ENCODE measurements at places on chromosomes 11 and 22. TPM values are rescaled to one million over a fixed set of nuclear protein-coding genes. Genes with fewer than 3 reads are reported as not detected.

Gene INS
- total RNA-seq: not detected

Gene APOL6
- total RNA-seq: 2.1 TPM

Gene OR1S2
- total RNA-seq: not detected

Gene GGT5
- 37.5 TPM for total RNA-seq

DNA sequence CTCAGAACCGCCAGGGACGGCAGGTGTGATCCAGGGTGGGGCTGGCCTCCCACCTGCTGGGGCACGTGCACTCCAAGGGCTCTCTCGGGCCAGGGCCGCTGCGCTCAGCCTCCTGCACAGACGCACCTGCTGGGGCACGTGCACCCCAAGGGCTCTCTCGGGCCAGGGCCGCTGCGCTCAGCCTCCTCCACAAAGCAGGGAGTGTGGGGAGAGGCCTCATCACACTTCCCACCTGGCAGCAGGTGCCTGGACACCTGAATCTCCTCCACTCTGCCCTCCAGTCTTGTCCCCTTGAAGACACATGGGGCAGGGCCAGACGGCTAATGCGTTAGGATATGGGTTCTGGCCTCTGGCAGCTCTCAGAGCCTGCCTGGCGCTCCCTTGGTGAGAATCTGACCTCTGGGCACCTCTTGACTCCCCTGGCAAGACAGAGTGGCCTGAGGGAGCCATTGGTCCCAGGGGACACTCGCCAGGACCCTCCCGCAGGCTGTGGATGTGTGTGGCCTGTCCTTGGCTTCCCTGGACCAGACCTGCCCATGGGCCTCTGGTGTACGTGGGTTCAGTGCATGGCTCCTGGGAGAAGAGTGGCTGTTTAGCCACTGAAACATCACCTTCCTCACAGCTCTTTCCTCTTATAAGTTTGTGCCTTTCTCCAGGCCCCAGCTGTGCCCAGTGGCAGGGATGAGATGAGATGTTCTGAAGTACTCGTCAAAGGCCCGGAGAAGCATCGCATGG, 73.5 kb downstream of the BRD1 start:
- no peak overlapping the region for H3K4me3 ChIP-seq
- peak; percentile 87 for DNase-seq
- no peak overlapping the region for H3K27ac ChIP-seq
- peaks cover 2% of the 10 kb centered on the region for H3K36me3 ChIP-seq
- H3K4me1 ChIP-seq: no peaks in the 10 kb centered on the region
- H3K27me3 ChIP-seq: peaks cover 2% of the 10 kb centered on the region

GRCh38 chr11:95910638-95911368, 13.1 kb downstream of the MTMR2 start:
- peaks cover 2% of the 10 kb centered on the region for H3K36me3 ChIP-seq
- no peak overlapping the region for H3K27ac ChIP-seq
- H3K27me3 ChIP-seq: no peaks in the 10 kb centered on the region
- H3K4me3 ChIP-seq: no peak overlapping the region

GRCh38 chr11:84825106-84825660, 802.0 kb downstream of the DLG2 start:
- no peaks in the 10 kb centered on the region for H3K4me1 ChIP-seq
- no peak for DNase-seq
- no peaks in the 10 kb centered on the region for H3K36me3 ChIP-seq
- H3K4me3 ChIP-seq: no peak overlapping the region
- H3K27me3 ChIP-seq: peaks cover 9% of the 10 kb centered on the region
- no peak overlapping the region for H3K27ac ChIP-seq

DNA sequence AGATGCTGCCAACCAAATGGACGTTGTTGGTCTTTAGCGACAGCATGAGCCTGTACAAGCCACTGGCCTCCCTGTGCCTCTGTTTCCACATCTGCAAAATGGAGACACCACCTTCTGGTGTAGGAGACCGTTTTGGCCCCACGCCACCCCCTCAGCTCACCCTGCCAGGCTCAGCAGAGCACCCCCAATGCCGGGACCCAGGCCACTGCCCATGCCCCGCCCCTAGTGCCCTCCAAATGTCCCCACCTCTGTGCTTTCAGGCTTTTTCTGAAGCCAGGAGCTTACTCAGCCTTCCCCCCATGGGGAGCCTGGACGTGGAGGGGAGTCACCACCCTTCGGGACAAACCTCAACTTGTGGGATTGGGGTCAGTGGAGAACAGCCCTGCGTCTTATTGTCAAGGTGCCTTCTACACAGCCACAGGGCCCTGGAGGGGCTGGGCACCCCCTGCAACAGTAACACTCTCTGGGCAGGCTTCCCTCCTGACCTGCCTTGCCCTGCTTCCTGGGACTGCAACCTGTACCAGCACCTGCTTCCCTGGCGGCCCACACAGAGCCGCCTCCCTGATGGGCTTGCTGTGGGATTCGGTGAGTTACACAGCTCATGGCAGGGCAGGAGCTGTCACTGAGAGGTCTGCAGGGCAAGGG, 24.6 kb upstream of the RTL6 start:
- no peaks in the 10 kb centered on the region for H3K36me3 ChIP-seq
- no peak overlapping the region for H3K4me3 ChIP-seq
- no peak for DNase-seq
- H3K27ac ChIP-seq: peak overlapping the region; percentile 100
- H3K4me1 ChIP-seq: peaks cover 39% of the 10 kb centered on the region
- H3K27me3 ChIP-seq: no peaks in the 10 kb centered on the region

DNA sequence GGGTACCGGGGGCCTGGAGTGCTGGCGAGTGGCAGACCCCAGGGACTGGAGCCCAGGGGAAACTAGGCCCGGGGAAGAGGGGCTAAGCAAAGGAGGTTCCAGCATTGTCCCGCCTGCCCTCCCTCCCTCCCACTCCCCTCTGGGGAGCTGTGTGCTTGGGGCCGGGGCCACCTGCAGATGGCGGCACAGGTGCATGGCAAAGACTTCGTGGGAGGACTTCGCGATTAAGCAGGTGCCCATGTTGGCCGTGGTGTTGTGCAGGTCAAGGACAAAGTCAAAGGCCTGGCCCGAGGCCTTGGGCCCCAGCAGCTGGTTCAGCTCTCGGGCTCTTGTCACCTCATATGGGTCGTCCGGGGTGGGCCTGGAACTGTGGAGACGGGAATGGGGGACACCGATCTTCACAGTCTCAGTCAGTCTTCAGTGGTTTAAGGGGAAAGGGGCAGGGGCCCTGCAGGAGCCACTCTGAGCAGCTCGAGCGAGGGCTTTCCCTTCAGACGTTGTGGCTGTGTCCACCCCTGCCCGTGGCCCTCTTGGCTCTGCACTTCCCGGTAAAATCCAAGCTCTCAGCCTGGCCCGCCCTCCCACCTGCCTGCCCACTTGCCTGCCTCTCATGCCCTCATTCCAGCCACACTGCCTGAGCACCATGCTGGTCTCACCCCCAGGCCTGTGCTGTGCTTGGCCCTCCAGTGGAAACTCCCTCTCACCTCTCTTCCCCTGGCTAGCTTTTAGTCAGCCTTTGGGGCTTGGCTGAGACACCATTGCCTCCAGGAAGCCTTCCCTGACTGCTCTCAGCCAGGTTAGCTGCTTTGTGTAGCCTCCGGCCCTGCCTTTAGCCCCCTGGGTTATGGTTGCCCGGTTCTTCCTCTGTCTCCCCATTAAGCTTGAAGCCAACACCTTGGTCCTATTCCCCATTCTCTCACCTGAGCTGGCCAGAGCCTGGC, 4.7 kb downstream of the ACY3 start:
- no peak overlapping the region for H3K4me3 ChIP-seq
- H3K27ac ChIP-seq: no peak overlapping the region
- no peaks in the 10 kb centered on the region for H3K4me1 ChIP-seq
- H3K27me3 ChIP-seq: peaks cover 11% of the 10 kb centered on the region

DNA sequence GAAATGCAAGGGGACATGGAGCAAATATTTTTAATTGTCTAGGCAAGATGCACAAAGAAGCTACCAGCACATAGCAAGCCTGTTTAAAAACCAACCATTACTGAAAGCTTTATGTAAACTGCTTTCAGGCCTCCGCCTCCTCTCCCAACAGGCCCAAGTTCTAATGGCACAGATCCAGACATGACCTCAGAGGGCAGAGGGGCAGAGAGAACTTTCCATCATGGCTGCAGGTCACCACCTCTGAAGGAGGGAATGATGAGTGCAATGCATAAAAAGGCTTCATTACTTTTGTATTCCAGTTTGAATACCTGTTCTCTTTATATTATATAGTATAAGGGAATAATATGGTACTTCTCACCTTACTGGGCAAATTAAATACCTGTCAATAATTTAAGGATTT, 15.2 kb downstream of the DDX17 start:
- H3K4me1 ChIP-seq: peaks cover 47% of the 10 kb centered on the region
- no peaks in the 10 kb centered on the region for H3K27me3 ChIP-seq
- H3K27ac ChIP-seq: peak overlapping the region; percentile 79
- peaks cover 62% of the 10 kb centered on the region for H3K36me3 ChIP-seq
- H3K4me3 ChIP-seq: no peak overlapping the region

- no peak for DNase-seq
- peaks cover 5% of the 10 kb centered on the region for H3K4me1 ChIP-seq
- no peak overlapping the region for H3K4me3 ChIP-seq
- H3K27ac ChIP-seq: no peak overlapping the region
- peaks cover 3% of the 10 kb centered on the region for H3K27me3 ChIP-seq
Measured at GRCh38 chr11:2318707-2319106, 16.9 kb downstream of the TSPAN32 start.

DNA sequence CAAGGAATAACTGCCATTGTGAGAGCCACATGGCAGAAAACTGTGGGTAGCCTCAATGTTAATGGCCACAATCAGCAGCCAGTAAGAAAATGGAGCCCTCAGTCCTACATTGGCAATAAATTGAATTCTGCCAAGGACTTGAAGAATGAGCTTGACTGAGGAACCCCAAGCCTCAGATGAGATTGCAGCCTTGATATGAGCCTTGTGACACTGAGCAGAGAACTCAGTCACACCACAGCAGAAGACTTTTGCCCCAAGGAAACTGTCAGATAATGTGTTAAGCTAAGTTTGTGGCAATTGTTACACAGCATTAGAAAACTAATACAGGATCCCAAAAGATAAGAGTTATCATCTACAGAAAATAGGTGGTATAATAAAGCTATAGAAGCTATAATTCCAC, 2.4 kb upstream of the TTC17 start:
- no peak for DNase-seq
- H3K27ac ChIP-seq: no peak overlapping the region
- H3K27me3 ChIP-seq: no peaks in the 10 kb centered on the region
- H3K36me3 ChIP-seq: peaks cover 2% of the 10 kb centered on the region

DNA sequence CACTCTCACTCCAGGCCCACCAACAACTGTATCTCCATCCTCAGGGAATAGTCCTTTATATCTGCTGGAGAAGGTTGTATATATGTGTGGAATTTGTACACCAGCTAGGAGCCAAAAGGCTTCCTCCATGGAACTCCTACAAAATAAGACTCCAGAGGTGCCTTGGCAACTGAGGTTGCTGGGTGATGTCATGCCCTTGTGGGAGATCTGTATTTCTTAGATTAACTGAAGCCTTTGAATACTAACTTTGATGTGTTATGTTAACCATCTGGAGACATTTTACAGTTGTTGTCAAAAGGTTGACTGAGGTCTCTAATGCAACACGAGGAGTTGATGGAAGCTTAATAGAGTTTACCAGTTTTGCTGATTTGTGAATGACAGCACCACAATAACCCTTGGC, 139.5 kb upstream of the TTC12 start:
- H3K27me3 ChIP-seq: no peaks in the 10 kb centered on the region
- H3K4me1 ChIP-seq: peaks cover 27% of the 10 kb centered on the region
- no peaks in the 10 kb centered on the region for H3K36me3 ChIP-seq
- no peak overlapping the region for H3K27ac ChIP-seq
- no peak for DNase-seq
- no peak overlapping the region for H3K4me3 ChIP-seq

DNA sequence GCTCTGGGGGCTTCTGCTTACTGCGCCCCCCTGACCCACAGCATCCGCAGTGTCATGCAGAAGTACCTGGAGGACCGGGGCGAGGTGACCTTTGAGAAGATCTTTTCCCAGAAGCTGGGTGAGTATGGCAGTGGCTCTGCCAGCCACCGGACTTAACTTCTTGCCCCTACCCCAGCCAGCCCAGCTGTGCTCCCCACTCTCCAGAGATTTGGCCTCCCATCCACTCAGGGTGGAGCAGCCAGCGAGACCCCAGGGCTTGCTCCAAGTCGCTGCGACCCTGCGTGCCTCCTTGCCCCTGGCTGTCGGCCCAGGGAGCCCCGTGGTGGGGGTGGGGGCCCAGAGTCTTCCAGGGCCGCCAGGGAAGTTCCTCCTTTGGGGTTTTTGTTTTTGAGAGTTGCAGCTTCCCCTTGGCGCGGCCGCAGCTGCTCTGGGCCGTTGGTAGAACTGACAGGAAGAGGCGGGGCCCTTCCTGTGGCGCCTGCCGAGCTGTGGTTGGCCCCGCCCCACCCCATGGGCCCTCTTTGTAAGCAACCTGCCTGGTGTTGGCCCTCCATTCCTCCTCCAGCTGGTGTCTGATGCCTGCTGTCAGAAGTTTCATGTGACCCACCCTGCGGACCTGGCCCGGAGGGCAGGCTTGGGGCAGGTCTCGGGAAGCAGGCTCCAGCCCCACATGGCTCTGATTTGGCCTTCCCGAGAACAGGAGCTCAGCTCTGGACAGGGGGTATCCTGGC, 11.1 kb downstream of the GRK2 start:
- H3K27ac ChIP-seq: peak overlapping the region; percentile 41
- DNase-seq: peak; percentile 77
- H3K36me3 ChIP-seq: peaks cover 10% of the 10 kb centered on the region
- H3K4me3 ChIP-seq: peak overlapping the region; percentile 36
- H3K4me1 ChIP-seq: peaks cover 22% of the 10 kb centered on the region

All from chondrocyte (in vitro differentiated cells).